Tibial nerve (tissue), 4 donors: ENCODE measurements at places on chromosomes 2 and 18.
A peak's percentile ranks its signal among the peaks of the same experiment; 100 is the strongest.

GRCh38 chr2:221726894-221727513 is 154.9 kb upstream of the EPHA4 start:
- DNase-seq, result no peak

GRCh38 chr2:28662468-28663181 is 89.0 kb upstream of the PPP1CB start:
- no peak for DNase-seq

- no peak for DNase-seq
These were observed 166.7 kb downstream of the MYT1L start for GRCh38 chr2:2164326-2164917.

DNA sequence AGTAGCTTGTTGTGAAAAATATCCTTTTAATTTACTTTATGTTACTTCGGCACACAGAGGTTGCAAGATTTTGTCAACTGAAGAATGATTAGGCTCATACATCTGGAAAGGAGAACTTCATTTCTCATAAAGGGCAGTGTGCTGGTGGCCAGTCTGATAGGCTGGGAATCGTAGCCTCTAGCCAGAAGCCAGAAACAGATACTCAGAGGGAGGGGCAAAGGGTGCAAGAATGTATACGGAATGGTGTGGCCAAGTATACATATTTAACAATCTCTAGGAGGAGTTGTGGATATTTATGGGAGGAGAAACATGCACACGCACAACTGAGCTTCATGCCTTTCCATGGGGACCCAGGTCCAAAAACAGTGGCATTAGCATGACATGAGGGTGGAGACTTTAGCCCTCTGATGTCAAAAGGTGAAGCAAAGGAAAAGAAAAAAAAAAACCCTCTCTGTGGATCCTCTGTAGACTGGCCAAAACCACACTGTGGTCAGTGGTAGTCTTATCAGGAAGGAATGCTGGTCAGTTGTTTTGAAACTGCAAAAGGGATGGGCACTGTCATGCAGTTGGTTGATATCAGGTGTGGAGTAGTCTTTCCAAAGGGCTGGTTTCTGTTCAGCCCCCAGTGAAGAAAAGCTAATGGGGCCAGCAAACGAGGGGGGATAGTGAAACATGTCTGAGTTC is 34.9 kb upstream of the APCDD1 start:
- no peak for DNase-seq

GRCh38 chr2:195537811-195538210 is 119.2 kb upstream of the SLC39A10 start:
- DNase-seq, result no peak

GRCh38 chr2:241007880-241008710 is 9.7 kb downstream of the SNED1 start:
- DNase-seq, result peak; percentile 9

- DNase-seq, result no peak
These were observed 21.6 kb upstream of the GPR17 start for GRCh38 chr2:127624320-127624755.

DNA sequence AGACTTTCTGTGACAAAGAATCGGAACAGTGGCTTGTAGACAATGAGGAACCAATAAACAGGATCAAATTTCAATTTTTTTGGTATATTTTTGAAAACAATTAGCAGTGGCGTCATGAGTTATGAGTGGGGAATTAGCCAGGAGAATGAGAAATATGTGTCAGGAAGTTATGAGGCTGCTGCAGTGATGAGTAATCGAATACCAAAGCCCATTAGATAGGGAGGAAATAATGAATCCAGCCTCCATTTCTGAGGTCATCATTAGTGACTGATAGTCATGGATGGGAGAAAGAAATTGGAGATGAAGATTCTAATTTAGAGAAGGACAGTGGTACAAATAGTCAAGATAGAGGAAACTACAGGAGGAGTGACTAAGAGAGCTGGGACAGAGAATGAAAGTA is 673.1 kb upstream of the VRK2 start:
- DNase-seq, result no peak

DNA sequence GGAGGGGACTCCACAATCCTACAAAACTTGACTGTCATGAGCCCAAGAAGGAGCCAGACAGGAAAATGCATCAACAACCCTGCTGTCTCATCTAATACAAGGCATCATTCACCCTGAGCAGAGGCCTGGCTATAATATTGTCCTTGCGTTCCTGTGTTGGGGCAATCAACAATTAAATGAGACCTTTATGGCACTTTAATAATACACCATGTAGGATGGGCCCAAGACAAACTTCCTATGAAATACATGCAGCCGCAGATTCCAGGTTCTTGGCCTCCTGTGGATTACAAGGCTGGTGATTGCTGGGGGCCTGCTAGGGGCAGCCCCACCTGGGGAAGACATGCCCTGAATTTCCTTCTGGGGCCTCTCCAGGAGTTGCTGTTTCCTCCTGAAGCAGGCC is 82.8 kb upstream of the PPP1CB start:
- no peak for DNase-seq

DNA sequence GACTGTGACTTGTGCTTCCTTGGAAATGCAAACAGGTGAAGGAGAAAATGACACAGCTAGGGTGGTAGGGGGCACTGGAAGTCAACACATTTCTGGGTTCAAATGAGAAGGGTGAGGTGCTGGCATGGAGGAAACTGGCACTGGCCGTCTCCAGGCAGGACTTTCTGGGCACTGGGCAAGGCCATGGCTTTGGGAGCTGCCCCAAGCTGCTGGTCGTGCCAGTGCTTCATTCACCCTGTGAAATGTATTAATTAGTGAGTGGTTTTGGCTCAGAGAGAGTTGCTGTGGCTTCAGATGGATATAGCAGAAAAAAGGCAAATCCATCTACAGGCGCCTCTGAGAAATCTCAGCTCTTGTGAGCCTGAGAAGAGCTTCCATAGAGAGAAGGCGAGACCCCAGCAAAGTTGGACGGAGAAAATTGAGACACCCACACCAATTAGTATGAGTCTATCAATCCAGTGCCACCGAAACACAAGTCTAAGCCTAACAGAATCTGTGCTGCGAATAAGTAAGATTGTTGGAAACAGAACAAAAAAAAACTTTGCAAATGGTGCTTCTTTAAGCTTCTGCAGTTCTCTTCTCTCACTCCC is 202.1 kb upstream of the TNP1 start:
- DNase-seq, result no peak

DNA sequence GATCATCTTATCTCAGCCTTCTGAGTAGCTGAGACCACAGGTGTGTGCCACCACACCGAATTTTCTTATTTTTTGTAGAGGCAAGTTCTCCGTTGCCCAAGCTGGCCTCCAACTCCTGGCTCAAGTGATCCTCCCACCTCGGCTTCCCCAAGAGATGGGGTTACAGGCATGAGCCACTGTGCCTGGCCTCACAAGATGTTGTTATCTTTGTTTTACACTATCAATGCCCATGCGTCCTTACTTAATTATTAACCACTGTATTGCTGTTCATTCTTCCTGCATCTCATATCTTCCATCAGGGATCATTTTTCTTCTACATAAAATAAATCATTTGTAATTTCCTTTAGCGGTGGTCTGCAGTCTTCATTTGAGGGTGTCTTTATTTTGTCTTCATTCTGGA is 181.9 kb downstream of the TGIF1 start:
- DNase-seq, result no peak

DNA sequence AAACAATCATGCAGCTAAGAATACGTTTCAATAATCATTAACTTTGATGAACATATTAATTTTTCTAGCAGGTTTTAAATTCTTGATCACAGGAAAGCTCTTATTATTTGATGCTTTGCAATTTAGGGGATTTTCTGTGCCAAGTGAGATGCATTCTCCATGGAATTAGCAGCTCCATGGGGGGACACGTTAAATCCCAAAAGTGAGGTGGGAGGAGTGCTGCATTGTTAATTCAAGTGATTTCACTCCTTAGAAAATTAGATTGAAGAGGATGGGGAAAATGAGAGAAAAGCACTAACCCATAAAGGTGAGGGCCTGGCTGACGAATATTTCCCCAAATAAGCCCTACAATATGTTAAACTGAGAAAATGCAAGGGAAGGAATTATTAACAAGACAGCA is 69.2 kb downstream of the ACVR1C start:
- DNase-seq, result no peak

DNA sequence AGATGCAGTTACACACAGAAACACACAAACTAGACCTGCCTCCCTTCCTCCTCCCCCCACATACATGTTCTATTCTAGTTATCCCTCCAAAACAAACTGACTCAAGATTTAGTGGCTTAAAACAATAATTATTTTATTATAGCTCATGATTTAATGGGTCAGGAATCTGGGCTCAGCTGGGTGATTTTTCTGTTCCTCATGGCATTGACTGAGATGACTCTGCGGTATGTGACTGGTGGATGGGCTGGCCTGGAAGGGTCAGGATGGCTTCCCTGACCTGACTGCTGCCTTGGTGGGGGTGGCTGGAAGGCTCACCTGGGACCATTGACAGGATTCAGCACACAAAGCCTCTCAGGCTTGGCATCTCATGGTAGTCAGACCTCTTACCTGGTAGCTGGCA is 33.7 kb upstream of the NTSR2 start:
- no peak for DNase-seq

DNA sequence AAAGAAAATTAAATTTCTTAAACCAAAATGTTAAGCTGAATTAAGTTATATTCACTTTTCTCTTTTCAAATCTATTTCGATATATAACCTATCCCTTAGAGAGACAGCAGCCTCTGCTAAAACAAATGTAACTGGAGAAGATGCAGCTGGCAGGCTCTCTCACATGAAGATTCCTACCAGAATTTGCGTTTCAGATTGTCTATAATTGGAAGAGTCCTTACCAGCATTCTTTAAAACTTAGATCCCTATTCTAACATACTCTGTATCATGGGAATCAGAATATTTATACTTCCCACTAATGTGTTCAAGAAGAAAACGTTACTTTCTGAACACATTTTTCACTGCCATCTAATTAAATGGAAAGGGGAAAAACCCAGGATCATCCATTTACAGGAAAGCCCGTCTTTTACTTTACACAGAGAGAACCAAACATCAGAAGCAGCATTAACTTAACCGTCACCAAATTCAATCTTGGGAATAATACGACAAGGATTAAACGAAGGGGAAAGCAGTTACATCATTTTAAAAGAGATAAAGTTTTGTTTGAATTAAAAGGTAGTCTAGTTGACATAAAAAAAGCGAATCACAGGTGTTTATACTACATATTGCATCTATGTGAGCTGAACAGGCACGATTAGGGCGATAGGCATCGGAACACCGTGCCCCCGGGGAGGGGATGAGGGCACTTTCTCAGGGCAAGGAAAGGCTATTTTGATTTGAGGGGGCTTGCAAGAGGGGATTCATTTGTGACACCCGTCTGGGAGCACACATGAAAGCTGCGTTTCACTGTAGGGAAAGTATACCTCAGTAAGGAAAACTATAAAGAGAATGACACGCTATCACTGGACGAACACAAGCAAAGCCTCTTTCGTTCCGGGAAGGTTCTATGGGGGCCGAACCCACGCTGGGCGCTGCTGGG is 1.3 kb downstream of the PTPN2 start:
- DNase-seq, result no peak

DNA sequence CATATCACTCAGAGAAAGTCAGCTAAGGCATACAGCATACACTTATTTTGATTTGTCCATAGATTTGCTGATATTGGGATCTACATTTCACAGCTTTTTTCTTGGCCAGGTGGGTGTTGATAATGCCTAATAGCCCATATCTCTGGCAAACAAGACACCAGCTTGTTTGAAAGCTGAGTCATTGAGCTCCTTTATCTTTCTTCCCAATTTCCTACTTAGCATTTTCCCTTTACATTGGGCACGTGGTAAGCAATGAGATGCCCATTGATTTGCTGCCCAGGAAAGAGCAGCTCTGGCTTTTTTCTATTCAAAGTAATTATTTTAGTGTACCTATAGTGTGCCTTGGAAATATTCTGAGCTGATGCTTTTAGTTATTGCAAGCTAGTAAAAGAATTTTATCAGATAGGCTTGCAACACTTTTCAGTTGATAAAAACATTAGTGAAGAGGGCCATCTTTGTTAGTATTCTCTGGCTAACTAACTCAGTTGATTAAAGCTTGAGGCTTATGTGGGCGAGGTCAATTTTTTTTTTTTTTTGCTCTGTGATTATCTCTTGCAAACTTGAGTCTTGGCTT is 79.6 kb downstream of the OSBPL6 start:
- no peak for DNase-seq

- DNase-seq, result no peak
These were observed 96.0 kb upstream of the RIOK3 start for GRCh38 chr18:23356915-23357601.

GRCh38 chr2:190679813-190680591 is 31.1 kb downstream of the NAB1 start:
- DNase-seq, result no peak

GRCh38 chr2:207167099-207167923 is 1.6 kb upstream of the KLF7 start:
- peak; percentile 44 for DNase-seq

GRCh38 chr2:195586062-195586714 is 70.8 kb upstream of the SLC39A10 start:
- no peak for DNase-seq

DNA sequence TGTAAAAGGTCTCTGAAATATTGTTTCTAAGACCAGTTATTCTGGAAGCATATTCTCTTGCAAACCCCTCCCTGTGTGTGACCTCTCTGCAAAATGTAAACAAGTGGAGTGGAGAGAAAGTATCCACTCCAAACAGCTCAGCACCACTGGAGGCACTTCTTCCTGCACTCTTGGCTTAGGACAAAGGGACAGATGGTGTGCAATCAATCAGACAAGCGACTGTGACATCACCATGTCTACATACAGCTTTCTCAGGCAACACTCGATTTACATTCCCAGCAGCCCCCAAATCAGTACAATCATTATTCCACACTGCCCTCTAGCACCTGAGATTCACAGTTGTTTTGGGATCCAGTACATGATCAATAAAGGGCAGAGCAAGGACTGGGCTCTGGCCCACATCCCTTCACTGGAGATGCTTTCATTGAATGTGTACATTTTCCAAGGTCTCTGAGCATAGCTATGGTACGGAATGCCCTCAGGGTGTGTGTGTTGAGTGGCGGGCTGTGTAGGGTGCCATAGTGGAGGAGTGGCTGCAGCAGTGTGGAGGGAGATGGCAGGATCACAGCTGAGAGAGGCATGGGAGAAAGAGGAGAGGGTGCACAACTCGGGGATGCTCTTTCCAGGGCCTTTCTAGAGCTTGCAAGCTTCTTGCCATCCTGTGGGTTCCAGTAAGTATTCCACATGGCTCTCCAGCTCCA is 311.8 kb upstream of the ST6GAL2 start:
- DNase-seq, result no peak

GRCh38 chr18:24543795-24544498 is 83.5 kb downstream of the HRH4 start:
- DNase-seq, result no peak

DNA sequence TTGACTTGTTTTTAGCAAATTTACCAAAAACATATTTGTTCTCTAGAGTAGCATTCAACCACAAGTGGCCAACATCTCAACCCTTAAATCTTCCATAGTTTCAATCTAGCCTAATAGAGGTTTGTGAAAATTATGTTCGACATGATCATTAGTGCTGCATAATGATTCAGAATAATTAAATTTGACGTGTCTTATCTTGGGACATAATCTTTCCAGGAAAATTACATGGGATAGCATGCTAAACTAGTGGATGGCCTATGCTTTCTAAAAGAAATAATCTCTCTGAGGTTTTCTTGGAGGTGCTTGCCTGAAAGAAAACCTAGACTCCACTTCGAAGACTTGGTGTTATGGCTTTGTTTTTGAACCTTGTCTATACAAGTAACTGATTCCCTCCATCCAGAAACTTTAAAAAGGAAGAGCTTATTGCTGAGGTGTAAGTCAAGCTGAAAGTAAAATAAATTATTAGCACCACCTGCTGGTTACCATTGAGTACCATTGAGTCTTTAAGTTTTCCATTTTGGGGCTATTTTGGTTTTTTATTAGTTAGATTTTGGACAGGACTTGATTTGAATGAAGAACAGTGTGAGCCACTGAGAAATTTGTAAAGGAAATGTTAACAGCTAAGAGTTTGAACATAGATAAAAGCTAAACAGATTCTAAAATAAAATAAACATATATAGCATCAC is 32.7 kb downstream of the COX7A2L start:
- DNase-seq, result no peak
